Stimulated activated CD8-positive, alpha-beta memory T cell treated with anti-CD3 and anti-CD28 coated beads, Interleukin-2, amount 100 ng/mL, for 1 hour (primary cell): ENCODE measurements at places on chromosomes 11 and 22.

GRCh38 chr11:102144357-102145355, 34.4 kb downstream of the YAP1 start:
- DNase-seq = no peak

DNA sequence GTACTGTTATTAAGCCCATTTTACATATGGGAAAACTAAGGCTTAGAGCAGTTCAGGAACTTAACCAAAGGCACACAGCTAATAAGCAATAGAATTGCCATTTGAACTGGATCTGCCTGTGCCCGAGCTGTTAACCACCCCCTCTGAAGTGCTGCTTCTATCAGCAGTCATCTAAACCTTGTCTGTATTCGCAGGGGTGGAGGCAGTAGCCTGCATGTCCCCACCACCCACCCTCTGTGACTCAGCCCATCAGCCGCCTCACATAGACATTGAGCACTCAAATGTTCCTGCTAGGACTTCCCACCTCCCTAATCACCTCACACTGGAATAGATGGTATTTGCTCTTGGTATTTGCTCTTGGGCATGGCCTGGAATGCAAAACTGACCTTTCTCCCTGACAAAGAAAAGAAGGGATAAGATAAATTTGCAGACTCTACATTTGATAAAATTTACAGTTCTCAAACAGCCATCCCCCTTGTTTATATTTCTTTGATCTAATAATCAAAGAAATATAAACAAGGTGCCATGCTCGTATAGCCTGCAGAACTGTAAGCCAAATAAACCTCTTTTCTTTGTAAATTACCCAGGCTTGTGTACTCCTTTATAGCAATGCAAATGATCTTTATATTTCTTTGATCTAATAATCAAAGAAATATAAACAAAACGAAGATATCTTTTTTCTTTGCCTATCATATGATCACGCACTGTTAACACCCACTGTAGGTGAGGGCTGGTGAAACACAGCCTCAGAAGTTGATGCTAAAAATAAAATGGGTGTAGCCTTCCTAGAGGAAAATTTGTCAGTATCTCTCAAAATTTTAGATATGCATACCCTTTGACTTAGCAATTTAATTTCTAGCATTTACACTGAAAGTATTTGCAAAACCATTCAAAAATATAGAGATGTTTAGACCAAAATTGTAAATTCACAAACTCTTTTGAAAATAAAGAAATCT, 15.9 kb downstream of the DKK3 start:
- DNase-seq = no peak

DNA sequence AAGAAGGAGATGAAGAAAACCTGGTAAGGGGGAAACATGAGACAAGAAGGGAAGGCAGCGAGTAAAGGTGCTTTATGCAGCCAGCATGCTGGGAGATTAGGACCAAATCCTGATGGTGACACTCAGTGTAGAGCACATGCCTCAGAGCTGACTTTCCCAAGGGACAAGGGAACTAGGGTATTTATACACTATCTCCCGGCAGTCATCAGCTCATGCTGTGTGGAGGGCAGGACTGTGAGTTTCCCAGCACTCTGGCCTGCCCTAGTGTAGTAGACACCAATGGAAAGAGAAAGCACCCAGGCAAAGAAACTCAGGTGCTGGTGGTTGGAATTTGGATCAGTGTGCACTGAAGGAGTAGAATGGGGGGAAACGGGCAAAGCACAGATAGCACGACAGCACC, 128.3 kb upstream of the CSNK2A3 start:
- DNase-seq = no peak

DNA sequence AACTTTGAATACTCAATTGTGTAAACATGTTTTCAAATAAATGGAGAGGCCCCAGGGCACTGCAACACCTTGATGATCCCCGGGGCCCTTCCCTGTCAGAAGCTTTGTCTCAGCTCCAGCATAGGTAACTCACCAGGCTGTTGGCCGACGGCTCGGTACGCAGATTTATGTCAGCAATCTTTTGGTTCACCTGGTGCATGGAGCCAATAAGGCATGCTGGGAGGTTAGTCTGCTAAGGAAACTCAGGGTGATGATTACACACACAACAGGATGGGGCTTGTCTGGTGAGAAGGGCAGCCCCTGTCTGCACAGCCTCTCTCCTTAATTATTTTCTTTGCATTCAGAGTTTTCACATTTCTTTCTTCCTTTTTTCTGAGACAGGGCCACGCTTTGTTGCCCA, 10.8 kb downstream of the FAM227A start:
- no peak for DNase-seq

DNA sequence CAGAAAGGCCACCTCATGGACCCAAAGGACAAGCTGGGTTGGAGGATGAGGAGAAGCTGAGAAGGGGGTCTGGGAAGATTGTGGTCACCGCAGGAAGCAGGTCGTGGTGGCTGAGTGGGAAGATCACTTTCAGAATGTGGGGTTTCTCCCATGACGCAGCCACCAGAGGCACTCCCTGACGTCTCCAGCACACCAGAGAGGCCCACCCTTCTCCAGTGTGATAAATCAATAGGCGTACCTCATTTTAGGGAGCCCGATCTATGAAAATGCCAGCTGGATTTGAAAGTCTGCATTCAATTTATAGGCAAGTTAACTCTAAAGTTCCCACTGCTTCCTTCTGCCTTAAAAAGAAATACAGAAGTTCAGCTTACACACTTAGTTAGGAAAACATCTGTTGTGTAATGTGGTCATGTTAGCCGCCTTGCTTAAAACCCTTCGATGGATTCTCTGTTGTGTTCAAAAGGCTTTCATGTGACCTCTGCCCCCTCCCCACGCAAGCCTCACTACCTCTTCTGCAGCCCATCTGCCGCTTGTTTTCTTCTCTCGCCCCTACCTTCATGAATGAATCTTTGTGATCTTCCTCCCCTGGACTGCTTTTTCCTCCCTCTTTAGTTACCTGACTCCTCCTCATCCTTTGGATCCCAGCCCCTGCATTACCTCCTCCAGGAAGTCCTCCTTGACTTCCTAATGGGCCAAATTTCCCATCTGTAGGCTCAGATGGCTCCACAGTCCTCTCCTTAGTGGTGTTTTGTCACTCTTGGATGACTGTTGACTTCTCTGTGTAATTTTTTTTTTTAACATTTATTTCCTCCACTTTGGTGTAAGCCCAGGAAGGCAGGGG, 10.7 kb downstream of the TSPAN18 start:
- DNase-seq = no peak

GRCh38 chr22:35473971-35474370, 66.7 kb upstream of the RASD2 start:
- DNase-seq = no peak

DNA sequence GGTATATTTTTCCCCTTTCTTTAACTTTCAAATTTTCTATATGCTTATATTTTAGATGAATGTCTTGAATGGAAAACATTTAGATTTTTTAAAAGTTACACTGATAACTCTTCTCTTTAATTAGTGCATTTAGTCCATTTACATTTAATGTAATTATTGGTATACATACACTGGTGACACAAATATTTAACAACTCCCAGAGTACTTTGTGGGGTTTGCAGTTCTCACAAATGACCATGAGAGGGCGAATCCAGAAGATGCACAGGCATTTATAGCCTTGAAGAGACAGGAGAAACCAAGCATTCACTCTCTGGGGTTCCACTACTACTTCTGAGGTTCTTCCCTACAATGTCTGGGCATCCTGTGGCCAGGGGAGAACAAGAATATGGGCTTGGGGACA, 125.1 kb downstream of the TIMP3 start:
- DNase-seq = no peak
